ENCODE measurements at places on chromosomes 12 and 14.

GRCh38 chr14:92209141-92209540 is 87.4 kb downstream of the CPSF2 start:
- DNase-seq: no peak

GRCh38 chr12:101671157-101671791 is 26.2 kb upstream of the CHPT1 start:
- DNase-seq: no peak

GRCh38 chr14:90808759-90809529 is 7.3 kb downstream of the TTC7B start:
- no peak for DNase-seq

GRCh38 chr12:1864867-1865266 is 44.5 kb downstream of the LRTM2 start:
- DNase-seq: no peak

DNA sequence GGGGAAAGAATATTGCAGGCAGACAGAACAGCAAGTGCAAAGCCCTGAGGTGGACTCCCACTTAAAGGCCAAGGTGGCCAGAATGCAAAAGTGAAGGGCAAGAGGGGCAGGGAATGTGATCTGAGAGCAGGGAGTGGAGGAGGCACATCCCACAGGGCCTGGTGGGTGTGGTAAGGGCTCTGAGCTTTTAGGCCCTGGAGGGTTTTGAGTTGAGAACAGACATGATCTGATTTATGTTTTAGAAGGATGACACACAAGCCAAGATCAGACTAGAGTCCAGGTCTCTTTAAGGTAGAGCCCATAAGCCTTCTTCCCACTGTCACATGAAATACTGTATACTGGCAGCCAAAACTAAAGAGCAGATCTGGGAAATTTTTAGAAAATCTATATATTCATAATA is 162.5 kb downstream of the SLC38A4 start:
- DNase-seq: no peak

- no peak for DNase-seq
Measured at GRCh38 chr12:2749580-2749979, 45.2 kb upstream of the FKBP4 start.

- DNase-seq: no peak
Measured at GRCh38 chr12:92425165-92425564, 277.6 kb upstream of the PLEKHG7 start.

GRCh38 chr12:97666263-97666662 is 203.7 kb downstream of the RMST start:
- DNase-seq: no peak

DNA sequence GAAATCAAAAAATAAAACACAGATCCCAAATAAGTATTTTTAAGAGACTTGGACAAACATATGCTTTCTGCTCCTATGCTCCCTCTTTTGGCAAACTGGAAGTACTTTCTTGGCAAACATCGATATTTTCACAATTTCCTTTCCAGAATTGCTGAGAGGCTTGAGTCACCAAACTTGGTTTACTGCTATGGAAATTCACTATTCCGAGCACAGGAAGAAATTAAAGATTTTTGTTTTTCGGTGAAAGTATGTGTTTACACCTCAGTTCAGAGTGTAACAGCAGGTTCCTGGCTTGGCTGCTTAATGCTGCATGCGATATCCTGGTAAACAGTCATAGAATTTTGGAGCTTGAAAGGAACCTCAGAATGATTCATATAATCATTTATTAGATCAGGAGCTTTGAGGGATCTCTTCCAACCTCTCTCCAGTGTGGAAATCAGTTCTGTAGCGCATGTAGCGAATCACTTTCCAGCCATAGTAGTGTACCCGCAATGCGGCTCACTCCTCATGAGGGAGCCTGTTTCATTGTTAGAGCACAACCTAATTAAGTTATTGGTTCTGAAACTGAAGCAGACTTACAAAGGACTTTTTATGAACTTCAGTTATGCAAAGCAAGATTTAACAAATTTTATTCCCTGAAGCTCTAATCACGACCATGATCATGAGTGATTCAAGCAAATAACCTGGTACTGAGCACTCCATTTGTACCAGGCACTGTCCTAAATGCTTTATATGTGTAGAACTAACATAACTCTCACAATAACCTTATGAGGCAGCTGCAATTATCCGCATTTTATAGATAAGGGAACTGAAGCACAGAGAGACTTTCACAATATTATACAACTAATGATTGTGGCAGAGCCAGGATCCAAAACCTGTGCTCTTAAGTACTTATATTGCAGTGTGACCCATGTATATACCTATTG is 56.4 kb upstream of the ATP2A2 start:
- DNase-seq: no peak

DNA sequence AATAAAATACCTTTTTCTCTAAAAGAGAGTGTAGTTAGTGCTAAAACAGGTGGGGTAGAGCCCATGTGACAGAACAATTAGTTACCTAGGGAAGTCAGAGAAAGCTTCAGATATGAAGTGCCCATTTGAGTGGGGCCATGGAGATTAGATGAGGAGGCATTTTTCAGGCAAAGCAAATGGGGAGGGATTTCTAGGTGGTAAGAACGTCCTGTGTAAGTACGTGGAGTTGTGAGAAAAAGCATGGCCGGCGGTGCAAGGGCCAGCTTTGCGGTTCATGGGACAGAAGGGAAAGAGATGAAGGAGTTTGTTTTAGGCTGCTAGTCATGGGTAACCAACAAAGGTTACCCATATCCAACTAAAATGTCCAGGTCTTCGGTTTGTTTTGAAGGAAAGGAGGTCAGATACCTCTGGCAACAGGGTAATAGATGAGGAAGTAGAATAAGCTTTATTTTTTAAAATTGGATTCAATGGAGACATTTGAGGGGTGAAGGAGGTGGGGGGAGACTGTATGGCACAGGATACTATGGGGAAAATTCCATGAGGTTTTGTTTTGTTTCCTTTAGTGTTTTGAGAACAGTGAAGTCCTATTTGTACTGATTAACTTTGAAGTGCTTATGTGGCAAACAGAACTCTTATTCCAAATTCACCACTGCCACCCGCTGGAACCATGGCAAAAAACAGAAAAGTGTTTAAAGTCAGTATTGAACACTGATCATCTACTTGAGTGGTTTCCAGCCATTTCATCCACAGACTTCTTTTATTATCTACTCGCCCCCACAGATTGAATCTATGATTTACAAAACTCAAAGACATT is 10.0 kb upstream of the SNRPF start:
- DNase-seq: no peak

GRCh38 chr12:98736352-98737321 is 91.5 kb downstream of the APAF1 start:
- DNase-seq: no peak

- DNase-seq: no peak
Measured at GRCh38 chr12:95216711-95217376, 423 bp downstream of the FGD6 start.

DNA sequence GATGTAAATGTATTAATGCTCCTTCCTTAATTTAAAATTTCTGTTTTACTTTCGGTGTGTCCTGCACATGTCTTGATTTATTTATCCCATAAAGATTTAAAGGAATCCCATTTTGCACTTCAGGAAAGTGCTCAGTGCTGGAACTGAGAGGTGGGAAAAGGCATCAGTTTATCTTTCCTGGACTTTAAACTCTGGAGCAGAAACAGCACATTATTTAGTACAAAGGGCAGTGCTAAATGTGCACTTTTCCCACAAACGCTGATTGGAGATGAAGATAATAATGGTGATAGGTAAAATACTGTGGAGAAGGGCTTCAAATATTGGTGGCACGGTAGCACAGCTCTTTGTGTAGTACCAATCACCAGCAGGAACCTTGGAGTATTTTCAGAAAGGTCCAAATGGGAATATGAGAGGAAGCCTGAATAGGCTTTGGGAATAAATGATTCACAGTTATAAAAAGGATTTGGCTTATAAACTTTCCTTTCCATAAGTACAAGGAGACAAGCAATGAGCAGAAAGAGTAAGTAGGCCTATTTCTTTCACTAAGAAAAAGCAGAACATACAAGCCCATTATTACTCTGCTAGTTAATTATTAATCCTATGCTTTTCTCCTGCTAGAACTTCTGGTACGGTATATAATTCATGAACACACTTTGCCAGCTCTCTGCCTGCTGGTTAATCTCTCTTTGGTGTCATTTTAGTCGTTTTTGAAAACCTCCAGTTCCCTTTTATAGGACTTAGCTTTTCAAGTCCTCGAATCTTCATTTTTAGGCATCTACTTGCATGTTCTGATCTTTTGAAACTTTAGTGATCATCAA is 58.3 kb downstream of the SLC15A5 start:
- no peak for DNase-seq

DNA sequence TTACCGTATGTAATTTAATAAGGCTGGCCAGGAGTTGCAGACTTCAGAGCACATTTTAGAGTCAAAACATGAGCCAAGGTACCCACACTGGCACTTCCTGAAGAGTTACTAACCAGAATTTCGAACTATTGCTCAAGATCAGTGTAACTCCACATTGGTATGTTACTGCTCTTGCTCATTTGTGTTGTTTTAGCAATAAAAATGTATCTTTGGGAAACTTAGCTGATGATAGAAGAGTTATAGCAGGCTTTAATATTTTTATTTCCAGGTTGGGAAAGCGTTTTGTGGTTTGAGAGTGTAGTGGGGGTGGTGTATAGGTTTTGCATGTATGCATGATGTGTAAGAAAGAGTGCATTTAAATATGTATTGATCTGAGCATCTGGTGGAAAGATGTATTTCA is 96.6 kb downstream of the SCN8A start:
- no peak for DNase-seq

- no peak for DNase-seq
Measured at GRCh38 chr12:114001511-114002340, 35.6 kb upstream of the RBM19 start.

DNA sequence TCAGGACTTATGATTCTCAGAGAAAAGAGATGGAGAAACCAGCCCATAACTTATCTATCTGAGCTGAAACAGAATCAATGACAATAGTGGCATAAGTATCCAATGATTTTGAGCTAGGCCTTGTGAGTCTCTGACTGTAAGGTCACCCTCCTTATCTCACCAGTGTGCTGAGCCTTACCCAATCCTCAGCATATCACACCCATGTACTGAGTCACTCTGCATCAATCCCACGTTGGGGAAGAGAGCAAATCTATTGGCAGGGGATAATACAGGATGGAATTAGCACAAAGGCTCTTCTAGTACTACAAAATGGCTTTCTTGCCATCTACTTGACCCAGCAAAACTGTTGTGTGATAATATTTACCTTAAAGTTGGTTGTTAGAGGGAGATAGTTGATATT is 997.8 kb downstream of the NRXN3 start:
- DNase-seq: no peak

- no peak for DNase-seq
Measured at GRCh38 chr12:33265033-33265731, 174.4 kb downstream of the SYT10 start.

GRCh38 chr12:591167-592023 is 71.8 kb downstream of the NINJ2 start:
- DNase-seq: no peak

GRCh38 chr14:24285351-24285750 is 14.0 kb upstream of the RABGGTA start:
- no peak for DNase-seq
